ENCODE measurements at places on chromosomes 5 and 9.
A peak's percentile ranks its signal among the peaks of the same experiment; 100 is the strongest.

GRCh38 chr5:83364312-83365299 lies 106.9 kb upstream of the VCAN start:
- DNase-seq = no peak

GRCh38 chr5:83496626-83497025 lies 25.1 kb downstream of the VCAN start:
- no peak for DNase-seq

DNA sequence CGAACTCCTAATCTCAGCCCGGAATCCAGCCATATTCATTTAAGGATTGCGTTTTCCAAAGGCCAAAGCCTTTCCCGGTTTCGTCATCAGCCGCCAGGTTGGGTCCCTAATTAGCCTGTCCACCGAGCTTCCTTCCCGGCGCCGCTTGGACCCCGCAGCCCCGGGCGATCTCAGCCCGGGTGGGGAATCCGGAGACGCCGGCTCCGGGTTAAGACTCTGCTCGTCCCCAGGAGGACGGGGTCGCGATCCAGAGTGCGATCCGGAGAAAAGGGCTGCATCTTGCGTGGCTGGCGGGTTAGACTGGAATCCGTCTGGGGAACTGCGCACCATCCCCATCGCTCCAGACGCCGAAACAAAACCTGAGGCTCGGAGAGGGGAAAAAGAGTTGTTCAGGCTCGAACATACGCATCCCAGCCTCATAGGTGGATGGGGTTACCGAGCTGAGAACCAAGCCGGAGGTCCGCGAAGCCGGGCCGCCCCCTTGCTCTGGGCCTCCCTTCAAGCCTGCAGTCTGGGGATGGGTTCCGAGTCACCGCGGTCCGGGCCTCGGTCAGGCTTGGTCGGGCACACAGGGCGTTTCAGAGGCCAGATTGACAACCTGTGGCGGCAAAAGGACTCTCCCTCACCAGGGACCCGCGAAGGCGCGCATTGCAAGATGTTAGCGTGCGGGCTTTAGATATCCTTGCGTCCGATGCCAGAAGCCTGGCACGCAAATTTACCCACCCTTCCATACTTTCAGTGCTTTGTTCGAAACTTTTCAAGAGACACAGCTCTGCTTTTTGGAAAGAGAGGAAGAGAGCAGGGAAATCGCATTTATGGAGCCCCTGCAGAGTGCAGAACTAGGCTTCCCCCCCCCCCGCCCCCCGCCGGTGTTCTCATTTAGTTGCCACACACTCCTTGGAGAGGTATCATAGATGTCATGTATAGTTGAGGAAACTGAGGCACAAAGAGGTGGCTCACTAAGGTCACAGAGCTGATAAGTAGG lies 7.9 kb downstream of the MSX2 start:
- DNase-seq = no peak

DNA sequence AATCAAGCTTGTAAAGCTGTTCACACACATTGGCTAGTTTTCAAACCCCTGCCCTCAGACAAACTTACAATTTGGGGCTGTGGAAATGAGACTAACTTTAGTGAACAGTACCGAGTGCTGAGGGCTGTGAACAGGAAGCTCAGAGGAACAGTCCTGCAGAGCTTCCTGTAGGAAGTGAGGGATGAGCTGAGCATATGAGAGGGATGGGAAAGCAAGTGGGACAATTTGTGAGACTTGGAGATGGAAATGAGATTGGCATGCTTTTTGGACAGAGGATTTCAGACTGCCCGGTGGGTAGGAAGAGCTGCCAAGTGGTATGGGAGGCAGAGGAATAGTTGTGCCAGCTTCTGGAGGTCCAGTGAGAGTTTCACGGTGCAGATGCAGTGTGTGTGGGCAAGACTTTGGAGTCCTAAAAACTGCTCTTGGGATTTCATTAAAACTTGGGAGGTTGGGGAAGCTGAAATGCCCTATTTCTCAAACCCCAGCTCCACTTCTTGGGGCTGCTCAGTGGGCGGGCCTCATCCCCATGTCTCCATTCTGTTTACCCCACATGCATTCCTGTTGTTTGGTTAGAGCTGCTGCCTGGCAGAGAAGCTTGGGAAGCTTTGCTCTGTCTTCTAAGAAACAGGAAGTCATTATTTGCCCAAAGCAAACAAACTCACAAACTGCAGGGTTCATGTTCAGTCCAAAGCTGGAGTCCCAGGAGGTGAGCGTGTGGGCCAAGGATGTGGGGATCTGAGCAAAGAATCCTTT lies 267.5 kb downstream of the ZSWIM6 start:
- no peak for DNase-seq

DNA sequence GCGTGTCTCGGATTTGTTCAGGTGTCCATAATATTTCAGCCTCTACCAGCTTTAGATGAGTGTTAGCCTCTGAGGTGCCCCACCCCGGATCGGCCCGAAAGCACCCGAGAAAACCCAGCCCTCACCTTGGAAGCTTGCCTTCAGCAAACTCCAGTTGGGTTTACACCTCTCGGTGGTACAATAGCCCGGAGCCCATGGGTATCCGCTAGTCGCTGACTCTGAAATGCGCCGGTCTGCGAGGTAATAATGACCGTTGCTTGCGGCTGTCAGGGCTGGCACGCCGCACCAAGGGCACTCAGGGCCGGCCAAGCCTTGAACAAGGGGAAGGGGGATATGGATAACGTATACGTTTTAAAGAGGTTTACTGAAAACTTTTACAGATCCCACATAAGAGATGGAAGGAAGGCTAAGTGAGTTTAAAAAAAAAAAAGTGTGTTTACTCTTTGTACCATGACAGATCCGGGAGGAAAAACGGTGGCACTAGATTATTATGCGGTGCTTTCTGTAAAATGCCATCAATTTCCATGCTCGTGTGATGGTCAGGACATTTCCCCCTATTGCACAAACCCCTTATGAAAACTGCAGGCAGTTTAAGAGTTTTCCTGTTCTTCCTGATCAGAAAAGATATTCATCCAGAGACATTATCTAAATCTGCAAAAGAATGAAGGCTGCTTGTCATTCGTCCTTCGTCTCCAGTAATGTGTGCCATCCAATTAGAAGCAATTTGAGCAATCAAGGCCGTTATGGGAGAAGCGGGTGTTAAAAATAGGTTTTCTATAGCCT lies 124.2 kb downstream of the TMEM161B start:
- no peak for DNase-seq

- no peak for DNase-seq
These were observed 70.4 kb downstream of the RALGPS1 start for GRCh38 chr9:126984969-126985368.

DNA sequence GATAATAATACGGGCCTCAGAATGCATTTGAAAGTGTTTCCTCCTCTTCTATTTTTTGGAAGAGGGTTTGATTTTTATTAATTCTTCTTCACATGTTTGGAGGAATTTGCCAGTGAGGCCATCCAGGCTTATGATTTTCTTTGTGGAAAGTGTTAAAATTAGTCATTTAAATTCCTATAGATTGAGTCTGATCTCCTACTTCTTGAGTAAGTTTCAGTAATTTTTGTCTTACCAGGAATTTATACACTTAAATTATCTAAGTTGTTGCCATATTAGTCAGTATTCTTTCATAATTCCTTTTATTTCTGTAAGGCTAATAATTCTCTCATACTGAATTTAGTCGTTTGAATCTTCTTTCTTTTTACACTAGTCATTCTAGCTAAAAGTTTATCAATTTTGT lies 25.2 kb upstream of the HAPLN1 start:
- DNase-seq = peak; percentile 36

DNA sequence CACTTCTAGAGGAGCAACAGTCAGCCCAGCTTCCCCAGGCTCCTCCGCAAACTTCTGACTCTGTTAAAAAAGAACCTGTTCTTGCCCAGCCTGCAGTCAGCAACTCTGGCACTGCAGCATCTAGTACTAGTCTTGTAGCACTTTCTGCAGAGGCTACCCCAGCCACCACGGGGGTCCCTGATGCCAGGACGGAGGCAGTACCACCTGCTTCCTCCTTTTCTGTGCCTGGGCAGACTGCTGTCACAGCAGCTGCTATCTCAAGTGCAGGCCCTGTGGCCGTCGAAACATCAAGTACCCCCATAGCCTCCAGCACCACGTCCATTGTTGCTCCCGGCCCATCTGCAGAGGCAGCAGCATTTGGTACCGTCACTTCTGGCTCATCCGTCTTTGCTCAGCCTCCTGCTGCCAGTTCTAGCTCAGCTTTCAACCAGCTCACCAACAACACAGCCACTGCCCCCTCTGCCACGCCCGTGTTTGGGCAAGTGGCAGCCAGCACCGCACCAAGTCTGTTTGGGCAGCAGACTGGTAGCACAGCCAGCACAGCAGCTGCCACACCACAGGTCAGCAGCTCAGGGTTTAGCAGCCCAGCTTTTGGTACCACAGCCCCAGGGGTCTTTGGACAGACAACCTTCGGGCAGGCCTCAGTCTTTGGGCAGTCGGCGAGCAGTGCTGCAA lies 72.8 kb downstream of the NUP214 start:
- DNase-seq = no peak

GRCh38 chr5:98774192-98775033 lies 950 bp downstream of the RGMB start:
- DNase-seq = no peak

GRCh38 chr5:94470802-94471201 lies 147.6 kb downstream of the KIAA0825 start:
- no peak for DNase-seq

DNA sequence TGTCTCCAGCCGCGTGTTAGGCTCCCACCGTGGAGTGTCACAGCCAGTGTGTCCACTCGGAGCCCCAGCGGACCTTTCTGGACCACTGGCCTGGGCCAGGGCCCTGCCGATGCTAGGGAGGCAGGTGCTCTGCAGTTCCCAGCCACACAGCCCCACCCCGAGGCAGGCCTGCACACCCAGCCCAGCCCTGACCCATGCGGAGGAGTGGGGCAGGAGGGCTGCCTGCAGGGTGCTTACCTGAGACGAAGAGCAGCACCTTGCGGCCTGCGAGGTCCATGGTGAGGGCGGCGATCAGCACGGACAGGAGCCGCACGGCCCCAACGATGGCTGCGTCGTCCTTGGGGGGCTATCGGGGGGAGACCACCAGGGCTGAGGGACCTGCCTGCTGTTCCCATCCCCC lies 5.2 kb downstream of the SLC2A6 start:
- no peak for DNase-seq

- no peak for DNase-seq
These were observed 194.6 kb upstream of the KIF2A start for GRCh38 chr5:62111428-62111827.

GRCh38 chr5:79798893-79799590 lies 109.4 kb downstream of the CMYA5 start:
- DNase-seq = no peak

Measured in fibroblast of skin of left biceps (primary cell).